ENCODE measurements at places on chromosomes 1 and 21.
A peak's percentile ranks its signal among the peaks of the same experiment; 100 is the strongest.

- no peak for DNase-seq
Measured at GRCh38 chr1:178374016-178374415, 122.7 kb downstream of the CLEC20A start.

- DNase-seq, result no peak
Measured at GRCh38 chr1:228289996-228290881, 82.4 kb downstream of the OBSCN start.

- DNase-seq, result peak; percentile 82
Measured at GRCh38 chr1:87334351-87335174, 5.9 kb downstream of the LMO4 start.

GRCh38 chr1:78830321-78830720 is 176.2 kb downstream of the ADGRL4 start:
- no peak for DNase-seq

DNA sequence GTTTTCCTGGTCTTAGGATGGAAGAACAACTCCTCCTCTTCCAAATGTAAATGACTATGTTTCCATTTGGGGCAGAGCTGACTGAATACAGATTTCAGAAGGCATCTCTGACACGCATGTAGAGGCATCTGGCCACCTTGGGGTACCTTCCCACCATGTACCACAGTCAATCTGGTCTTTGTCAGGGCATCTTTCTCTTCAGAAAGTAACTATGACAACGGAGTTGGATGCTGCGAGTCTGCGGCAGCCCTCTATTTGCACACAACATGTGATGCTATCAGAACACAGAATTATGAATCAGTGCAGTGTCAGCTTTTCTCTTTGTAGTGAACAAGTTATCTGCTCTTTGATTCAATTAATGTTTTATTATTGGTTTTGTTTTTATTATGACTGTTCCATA is 94.7 kb downstream of the TSEN15 start:
- no peak for DNase-seq
